ENCODE measurements at places on chromosomes 16 and 17.

DNA sequence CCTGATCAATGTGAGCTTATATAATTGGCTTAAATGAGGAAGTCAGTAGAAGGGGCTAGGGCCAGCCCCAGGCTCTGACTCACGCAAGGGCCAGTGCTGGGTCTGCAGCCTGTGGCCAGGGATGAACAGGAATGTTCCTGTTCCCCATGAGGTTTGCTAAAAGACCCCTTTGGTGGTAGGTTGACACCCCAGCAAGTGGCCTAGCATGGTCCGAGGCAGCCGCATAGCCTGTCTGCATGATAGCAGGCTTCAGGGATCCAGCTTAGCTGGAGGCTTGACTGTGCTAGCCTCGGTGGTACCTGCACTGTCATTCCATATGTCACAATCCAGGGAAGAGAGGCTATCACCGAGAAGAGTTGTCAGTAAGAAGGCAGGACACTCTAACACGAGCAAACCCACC lies 23.5 kb downstream of the TRIM25 start:
- DNase-seq = no peak

- DNase-seq = no peak
These were observed 6.2 kb downstream of the PLCG2 start for GRCh38 chr16:81785138-81785924.

DNA sequence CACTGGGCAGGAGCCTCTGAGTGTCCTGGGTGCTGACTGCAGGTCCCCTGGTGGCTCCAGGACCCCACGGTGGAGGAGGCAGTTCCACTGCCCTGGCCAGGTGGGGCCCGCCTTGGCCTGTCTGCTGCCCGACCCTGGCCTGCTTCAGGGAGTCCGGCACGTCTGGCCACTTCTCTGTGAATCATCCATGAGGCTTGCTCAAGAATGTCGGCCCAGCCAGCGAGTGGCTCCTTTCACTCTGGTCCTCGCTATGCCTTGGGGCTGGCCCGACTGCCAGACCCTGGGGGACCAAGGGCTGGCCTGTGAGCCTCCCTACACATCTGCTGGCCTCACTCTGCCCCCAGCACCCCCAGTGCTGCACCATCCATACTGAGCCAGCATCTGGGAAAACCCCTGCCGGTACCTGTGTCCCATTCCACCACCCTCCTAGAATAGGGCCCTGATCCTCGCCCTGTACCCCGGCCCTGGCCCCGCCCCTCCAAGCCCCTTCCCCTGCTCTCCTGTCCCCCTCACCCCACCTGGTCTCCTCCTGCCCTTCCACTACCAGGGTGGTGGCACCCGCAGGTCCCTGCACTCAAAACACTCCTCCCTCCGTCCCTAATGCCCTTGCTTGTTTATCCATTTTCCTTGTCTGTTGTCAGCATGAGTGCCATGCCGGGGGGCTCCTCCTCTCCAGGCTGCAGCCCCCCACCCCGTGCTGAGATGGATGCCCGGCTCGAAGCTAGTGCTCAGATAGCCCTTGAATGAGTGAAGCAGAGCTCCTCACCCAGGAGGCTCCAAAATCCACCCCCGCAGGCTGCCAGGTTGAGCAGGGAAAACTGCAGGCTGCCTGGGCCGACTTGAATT lies 35.5 kb downstream of the ADCY7 start:
- no peak for DNase-seq

DNA sequence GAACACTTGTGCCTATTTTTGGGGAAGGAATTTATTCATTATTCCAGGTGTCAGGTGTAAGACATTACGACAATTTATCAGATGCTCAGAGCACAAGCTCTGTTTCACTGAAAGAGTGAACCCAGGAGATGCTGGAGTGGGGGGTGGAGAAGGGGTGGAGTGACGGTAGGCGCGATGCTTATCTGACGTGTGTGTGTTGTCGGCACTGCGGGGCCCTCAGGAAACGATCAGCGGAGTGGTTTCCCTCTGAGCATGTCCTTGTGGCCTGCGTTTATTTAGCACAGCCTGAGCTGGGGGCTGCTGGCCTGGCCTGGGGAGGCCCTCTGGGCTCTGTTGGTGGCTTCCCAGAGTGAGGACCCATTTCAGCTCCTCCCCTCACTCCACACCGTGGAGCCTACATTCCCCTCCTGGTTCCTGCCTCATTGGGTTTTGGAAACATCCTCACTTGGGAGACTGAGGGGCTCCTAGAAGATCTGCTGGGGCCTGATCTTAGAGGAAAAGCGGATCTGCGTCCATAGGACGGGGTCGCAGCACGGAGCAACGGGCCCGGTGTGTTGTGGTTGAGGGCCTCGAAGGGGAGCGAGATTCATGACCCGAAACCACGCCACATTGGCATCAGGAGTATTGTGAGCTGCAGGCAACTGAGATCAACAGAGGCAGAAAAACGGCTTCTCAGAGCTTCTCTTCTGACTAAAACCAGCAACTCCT lies 19.0 kb upstream of the GNG13 start:
- peak; percentile 41 for DNase-seq

- DNase-seq = peak; percentile 49
These were observed 7.2 kb upstream of the LIMD2 start for GRCh38 chr17:63707151-63707550.

- no peak for DNase-seq
These were observed 221.1 kb upstream of the HSBP1 start for GRCh38 chr16:83586461-83587200.

DNA sequence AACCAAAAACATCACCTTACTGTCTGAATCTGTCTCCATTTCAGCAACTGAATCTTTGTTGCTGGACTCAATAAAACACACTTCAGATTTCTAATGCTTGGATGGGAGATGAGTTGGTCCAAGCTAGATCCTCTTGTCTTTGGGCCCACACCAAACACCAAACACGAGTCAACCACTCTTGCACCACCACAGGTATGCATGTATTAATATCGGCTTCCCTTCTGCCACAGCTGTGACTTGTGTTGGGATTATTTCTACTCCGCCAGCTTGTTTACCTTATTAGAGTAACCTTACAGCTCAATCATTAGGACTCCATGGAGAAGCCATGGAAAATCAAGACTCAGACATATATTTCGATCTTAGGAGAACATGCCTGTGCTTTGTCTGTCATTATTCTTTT lies 49.9 kb downstream of the XYLT1 start:
- DNase-seq = no peak

- DNase-seq = peak; percentile 39
These were observed 18.0 kb downstream of the FAM234A start for GRCh38 chr16:252366-253337.

DNA sequence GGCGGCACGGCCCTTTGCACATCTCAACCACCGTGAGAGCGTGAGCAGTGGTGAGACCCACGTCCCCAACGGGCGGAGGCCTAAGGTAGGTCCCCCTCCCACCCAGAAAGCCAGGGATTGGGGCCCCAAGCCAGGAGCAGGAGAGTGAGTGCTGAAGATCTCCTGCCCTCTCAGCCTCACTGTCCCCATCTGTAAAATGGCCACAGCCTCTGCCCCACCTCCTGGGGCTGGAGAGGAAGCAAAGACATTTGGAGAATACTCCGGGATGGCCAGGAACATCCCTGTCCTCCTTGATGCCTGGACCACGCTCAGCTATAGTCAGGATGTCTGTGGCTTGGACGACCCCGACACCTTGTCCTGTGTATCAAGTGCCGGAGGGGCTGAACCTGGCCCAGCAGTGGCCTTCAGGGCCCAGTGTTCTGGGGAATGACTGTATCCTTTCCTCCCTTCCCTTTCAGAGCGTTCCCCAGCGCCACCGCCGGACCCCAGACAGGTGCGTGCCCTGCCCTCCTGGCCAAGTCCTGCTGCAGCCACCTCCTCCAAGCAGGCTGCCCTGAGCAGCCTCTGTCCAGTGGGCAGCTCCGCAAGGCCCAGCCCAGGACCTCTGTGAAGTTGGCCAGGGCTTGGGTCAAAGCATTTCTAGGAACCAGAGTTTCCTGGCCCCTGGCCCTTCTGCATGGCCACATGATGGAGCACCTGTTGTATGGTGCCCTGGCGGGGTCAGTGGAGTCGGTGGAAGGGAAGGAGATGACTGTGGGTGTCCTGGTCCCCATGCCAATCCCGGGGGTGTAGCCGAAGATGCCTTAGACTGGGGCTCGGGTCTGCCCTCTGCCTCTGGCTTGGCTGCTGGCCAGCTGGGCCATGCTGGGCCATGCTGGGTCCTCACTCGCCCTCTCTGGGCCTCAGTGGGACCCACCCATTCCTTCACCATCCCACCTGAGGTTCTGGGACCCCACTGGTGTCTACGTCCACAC lies 38.4 kb downstream of the ADCY7 start:
- no peak for DNase-seq

GRCh38 chr17:18950944-18951905 lies 740 bp upstream of the SLC5A10 start:
- DNase-seq = no peak

DNA sequence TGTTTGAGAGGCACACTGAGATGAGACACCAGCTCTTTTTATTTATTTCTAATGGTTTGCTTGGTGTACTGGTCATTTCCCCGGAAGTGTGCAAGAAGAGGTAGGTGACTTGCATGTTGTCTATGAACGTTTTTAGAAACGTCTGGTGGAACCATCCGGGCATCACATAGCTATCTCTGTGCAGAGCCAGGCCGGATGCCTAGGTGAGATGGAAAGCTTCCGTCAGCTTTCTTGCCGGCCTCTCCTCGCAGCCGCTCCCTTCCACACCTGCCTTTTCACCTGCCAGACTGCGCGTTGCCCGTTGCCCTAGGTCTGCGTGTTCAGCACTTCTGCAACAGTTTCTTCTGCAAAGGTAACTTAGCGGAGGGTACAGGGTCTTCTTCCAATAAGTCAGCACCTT lies 416.0 kb downstream of the WWOX start:
- DNase-seq = no peak

- DNase-seq = peak; percentile 76
These were observed 17.1 kb upstream of the C17orf113 start for GRCh38 chr17:42067371-42068091.

- DNase-seq = no peak
These were observed 4.1 kb downstream of the NETO2 start for GRCh38 chr16:47139561-47140185.

DNA sequence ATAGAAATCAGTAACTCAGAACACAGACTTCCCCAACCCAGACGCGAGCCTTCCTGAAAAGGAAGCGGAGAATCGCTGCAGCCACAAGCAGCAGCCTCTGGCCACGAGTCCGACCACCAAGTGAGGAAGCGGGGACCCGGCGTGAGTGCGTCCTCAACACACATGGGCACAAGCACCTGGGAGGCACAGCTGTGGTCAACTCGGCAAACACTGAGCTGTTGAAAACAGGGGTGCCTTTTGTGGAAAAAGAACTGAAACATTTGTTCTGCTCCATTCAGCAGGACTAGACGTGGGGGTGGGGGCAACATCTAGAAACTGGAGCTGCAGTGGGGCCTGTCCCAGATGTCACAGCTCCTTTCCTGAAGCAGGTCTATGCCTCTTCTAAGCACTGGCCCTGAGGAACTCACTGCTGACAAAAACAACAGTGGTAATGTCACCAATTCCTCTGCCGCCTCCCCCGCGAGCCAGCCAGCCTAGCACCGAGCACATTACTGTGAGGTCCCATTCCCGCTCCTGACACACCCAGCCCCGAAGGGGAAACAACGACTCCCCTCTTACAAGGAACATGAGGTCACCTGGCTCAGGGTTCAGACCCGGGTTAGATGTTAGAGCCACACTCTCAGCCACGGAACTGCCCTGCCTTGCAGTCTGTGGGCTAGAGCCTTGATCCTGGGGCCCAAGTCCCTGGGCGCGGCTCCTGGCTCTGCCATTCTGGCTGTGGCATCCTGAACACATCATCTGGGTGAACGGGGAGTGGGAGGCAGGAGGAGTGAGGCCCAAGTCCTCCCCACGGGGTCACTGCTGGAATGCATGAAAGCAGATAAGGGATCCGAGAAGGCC lies 29.0 kb downstream of the KDM8 start:
- DNase-seq = peak; percentile 14

DNA sequence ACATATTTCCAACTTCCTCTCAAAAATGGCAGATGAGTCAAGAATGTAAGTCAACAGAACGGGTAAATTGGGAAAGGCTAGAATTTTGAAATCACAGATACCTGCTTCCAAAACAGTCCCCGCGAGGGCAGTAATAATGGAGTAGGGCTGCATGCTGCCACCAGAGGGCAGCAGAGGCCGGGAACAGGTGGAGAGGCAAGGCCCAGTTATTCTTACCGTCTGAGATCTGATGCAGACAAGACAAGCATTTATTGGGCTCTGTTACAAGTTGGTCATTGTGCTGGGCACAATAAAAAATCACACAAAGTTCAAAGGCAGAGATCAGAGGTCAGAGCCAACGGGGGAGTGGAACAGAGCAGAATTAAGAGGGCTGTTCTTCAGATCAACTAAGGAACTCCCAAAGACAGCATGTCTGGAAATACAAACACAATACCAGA lies 8.8 kb upstream of the MLKL start:
- peak; percentile 85 for DNase-seq

- no peak for DNase-seq
These were observed 478.2 kb upstream of the CDH11 start for GRCh38 chr16:65600046-65600445.
